ENCODE measurements at places on chromosomes 12 and 14.

DNA sequence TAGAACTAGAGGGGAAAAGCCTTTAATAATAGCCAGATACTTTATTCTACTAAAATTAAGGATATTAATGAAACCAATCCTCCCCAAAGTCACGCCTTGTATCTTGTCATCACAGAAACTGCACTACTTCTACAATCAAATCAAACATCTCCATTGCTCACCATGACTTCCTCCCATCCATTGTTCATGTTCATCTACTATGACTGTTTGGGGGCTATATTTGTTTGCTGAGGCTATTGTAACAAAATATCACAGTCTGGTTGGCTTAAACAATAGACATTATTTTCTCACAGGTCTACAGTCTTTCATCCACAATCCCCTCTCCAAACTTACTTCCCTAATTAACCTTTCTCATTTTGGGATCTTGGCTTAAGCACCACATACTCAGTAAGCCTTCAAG is 193.6 kb upstream of the FSCB start:
- no peak for DNase-seq

DNA sequence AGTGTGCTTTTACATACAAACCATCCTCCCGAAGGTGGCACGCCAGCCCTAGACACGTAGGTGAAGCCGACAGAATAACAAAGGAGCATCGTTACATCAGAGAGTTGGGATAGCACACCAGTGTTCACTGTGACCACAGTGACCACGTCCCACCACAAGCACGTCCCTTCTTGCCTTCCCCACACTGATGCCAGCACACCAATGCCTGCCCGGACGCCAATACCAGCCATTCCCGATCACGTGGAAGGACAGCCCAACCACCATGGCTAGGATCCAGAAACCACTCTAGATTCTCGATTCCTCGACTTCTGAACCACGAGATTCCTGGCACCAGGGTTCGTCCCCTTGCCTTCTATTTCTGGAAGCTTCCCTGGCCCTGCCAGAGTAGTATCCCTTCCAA is 48.0 kb upstream of the GPR68 start:
- no peak for DNase-seq

GRCh38 chr12:108468196-108468968 is 46.7 kb upstream of the FICD start:
- no peak for DNase-seq

DNA sequence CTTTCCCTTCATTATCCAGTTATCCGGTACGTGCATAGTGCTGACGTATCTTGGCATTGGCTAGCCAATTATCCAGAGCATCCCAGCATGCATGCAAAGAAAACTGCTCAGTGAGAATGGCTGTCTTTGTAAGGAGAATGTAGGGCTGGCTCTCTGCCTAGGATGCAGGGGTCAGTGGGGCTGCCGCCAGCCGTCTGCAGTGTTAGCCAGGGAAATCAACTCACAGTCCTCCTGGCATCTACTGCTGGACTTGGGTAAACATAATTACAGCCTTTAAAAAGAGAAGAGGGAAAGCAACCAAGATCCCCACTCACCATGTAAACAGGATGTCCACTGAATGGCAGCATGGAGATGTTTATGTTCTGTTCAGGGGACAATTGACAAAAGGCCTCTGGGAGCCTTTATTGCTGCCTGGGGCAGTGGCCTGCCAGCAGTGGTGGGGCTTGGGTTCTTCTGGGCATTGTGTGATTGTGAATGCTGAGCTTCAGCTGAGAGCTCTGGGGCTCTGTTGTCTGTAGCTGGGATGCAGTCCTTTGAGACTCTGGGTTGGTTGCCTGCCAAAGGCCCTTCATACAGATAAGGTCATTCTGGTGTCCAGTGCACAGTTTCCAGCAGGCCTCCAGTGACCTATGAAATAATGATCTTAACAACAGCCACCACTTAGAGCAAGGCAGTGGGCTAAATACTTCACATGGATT is 121.8 kb downstream of the TBC1D30 start:
- peak; percentile 81 for DNase-seq

DNA sequence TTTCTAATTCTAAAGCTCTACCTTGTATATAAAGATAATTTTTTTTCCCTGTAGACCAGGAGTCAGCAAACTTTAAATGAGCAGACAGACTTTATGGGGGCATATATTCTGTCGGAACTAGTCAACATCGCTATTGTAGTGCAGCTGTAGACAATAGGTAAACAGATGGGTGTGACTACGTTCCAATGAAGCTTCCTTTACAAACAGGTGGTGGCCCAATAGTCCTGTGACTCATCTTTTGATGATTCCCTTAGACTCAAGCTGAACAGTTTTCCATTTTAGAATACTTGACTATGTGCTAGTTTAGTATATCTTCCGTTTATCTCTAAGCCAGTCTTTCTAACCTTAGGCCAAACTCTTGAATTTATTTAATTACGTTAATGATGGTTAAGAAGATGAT is 16.3 kb downstream of the MUCL1 start:
- DNase-seq = no peak

DNA sequence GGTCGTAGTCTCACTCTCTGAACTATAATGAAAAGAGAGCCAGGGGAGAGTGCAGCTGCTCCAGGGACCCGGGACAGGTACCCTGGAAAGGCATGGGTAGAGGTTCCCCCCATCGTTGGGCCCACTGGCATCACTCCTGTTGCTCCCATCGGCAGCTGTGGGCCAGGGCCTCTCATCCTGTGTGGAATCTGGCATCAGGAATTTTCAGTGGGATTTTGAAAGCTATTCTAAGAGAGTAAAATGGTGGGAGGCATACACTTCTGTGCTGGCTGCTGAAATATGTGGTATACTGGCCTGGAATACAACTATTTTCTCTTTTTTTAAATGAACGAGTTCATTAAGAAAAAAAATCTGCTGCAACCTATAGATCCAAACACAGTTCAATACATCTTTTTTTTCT is 38.1 kb downstream of the EML1 start:
- no peak for DNase-seq

DNA sequence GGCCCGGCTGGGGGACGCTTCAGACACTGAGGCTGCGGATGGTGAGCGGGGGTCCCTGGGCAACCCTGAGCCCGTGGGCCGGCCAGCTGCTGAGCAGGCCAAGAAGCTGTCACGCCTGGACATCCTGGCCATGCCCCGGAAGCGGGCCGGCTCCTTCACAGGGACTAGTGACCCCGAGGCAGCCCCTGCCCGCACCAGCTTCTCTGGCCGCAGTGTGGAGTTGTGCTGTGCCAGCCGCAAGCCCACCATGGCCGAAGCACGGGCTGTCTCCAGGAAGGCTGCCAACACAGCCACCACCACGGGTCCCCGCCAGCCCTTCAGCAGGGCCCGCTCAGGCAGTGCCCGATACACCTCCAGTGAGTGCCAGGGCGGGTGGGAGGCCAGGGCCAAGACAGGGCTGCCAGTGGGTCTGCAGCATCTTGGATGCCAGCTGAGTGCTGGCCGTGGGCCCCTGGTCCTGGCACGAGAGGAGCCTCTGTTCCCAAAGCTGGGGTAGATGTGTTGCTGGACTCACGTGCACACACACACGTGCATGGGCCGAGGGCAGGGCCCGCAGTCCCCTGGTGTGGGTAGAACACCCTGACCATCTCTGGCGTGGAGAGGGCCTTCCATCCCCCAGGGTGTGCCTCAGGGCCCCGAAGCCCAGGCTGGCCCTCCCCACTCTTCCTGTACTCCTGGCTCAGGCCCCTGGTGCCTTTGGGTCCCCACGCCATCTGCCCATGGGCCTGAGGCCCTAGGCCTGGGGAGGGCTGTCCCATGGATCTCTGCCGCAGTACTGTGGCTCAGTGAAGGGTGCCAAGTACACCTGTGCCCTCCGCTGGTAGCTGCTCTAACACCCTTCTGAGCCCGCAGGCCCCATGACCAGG is 22.8 kb downstream of the CEP170B start:
- no peak for DNase-seq

DNA sequence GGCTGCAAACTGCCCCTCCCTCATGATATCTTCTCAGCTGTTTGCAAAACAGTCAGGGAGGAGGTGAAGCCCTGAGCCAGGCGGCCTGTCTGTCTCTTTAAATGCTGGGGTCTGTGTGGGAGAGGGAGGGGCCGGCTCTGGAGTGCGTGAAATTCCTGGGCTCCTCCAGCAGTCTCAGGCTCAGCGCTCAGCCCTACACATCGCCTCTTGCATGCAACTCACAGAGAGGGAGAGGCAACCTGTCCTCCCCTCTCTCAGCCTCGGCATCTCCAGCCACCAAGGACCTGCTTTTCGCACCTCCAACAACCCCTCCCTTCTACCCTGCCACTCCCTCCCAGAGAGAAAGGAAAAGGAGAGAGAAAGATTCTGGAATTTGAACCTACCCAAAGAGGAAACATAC is at the start of gene NRXN3:
TSS of gene NRXN3 (plus strand) at position 171 of the 400 bp plus-strand sequence. CDS start 72,721 bp downstream, outside the sequence.
- no peak for DNase-seq

GRCh38 chr12:106332536-106332935 is 25.0 kb upstream of the POLR3B start:
- DNase-seq = no peak

GRCh38 chr14:80862983-80863382 is 78.6 kb downstream of the CEP128 start:
- no peak for DNase-seq

DNA sequence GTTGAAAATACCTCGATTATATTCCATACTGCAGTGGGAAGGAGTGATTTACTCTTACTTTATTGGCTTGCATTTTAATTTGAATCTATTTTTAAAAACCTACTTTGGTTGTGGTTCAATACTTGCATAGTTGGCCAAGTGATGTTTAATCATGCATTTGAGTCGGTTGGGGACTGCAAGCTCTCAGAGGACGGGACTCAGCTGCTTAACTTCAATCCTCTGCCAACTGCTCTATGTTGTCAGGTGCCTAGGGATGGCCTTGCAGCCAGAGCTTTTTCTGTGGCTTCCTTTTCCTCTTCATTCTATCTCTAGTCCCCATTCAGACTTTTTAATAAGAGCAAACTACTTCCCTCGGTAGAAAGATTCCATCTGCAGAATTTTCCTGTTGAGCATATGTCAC is 53.4 kb upstream of the KRR1 start:
- DNase-seq = no peak

DNA sequence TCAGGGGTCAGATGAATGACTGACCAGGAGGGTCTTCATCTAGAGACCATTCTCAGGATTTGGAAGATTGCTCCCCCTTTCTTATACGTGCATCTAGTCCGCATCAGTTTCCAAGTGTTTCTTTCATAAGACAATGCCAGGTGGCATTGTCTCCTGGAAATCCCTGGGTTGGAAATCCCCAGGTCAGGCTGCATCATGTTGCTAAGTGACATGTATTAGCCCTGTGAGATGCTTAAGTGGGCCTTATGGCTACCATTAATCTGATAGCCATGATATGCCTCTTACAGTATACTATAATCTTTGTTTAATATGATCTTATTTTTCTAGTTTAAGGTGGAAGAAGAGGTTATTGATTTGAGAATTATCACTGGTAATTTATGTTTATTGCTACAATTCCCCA is 92.8 kb downstream of the DIO3 start:
- DNase-seq = no peak

DNA sequence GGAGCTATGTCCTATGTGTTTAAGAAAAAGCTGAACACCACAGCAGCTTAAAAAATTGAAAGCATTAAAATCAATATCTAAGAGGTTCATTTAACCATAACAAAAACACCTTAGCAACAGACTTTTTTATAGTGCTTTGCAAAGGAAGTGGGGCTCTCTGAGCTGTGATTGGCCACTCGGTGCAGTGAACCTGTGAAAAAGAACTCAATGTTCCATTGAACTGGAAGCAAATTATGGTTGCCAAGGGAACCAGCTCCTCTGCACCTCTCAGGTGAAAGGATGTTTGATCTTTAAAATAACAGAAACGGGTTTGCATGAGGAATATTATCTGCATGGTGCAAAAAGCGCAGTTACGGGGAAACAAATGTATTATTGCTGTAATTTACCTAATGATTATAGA is 149.4 kb downstream of the SNAPC1 start:
- peak; percentile 13 for DNase-seq

DNA sequence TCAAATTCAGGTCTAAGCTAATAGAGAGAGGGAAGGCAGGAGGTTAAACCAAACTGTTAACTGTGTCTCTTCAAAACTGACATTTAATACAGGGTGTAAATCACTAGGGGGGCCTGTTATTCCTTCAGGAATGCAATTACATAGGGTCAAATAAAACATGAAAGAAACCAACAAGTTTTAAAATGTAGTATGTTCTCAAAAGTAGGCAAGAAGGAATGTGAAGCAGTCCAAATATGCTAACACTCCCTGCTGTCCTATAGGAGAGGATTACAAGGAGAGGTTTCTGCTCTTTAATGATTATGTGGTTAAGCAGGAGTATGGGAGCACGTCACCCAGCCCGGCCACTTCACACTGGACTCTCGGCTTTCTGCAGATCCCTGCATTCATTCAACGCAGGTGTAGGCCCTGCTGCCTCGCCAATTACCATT is 42.5 kb upstream of the BMP4 start:
- no peak for DNase-seq

- no peak for DNase-seq
Observed at GRCh38 chr12:107461222-107461975, 224.2 kb upstream of the PWP1 start.

- DNase-seq = no peak
Observed at GRCh38 chr14:22070119-22070982, 396.7 kb upstream of the OR4E1 start.

GRCh38 chr12:52156311-52156710 is 35.5 kb downstream of the KRT80 start:
- no peak for DNase-seq

GRCh38 chr14:46488374-46488773 is 163.2 kb downstream of the RPL10L start:
- no peak for DNase-seq

DNA sequence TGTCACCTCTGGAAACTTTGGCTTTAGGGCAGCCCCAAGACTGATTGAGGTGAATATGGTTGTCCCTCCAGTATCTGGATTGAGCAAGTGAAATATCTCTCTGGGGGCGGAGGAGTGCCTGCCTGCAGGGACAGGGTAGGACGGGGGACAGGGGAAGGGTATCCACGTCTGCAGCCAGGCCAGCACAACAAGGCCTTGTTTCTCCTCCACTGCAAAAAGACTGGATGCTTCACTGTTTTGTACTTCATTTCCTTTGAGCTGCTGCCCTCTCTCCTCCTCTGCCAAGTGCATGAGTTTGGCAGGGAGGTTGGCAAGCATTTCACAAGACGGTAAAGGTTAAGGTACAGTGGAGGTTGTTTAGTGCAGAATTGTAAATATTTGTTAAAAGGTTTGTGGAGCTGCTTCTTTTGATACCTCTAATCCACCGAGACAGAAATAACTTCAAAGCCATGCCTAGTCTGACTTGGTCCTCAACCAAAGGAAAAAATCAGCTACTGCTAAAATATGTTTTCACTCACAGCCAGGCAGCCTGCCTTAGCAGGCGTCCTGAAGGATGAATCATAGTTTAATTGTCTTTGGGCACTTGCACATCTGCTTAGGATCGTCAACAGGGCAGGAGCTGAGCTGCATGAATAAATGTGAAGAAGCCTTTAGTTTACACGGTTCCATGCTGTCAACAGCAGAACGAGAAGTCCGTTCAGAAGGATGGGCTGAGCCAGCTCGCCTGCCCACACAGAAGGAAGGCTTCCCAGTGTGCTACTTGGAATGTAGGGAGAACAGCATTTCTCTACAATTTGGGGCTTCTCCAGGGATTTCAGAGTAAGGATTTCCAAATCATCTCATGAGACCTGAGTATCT is 269.7 kb downstream of the TTC6 start:
- DNase-seq = no peak
